ENCODE measurements at places on chromosomes 1 and 21.

DNA sequence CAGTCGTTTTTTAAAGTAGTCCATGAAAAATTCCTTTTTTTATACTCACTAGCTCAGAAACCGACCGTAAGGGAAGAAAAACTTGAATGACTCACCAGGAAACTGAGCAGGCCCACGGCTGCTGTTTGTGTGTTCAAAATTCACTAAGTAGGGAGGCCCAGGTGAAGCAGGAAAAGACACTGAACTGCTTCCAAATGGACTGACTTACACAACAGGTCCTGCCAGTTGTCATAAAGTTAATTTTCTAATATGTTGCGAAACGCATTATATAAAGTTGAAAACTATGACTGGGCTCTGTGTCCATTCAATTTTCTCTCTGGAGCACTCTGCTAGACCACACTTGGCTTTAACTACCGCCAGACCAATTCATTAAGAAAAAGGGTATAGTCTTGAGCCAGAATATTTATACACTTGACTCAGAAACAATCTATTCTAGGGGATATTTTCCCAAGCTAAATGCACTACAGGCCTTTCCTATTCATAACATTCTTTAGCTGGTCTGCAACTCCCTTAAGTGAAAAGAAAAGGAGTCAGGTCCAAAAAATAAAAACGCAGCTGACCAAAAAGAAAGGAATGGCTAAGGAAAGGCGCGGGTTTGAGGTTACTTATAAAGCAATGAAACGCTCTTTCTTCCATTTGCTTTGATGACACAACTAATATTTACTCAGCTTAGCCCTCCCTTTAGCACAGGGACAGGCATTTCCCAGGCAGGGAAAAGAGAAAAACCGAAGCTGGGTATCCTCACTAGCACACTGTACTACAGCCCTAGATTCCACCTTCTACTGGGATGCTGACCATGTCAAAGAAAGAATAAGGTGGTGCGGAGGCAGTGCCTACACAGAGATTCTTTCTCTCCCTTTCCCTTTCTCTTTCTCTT, 306.3 kb upstream of the ESRRG start:
- peak; percentile 8 for DNase-seq

DNA sequence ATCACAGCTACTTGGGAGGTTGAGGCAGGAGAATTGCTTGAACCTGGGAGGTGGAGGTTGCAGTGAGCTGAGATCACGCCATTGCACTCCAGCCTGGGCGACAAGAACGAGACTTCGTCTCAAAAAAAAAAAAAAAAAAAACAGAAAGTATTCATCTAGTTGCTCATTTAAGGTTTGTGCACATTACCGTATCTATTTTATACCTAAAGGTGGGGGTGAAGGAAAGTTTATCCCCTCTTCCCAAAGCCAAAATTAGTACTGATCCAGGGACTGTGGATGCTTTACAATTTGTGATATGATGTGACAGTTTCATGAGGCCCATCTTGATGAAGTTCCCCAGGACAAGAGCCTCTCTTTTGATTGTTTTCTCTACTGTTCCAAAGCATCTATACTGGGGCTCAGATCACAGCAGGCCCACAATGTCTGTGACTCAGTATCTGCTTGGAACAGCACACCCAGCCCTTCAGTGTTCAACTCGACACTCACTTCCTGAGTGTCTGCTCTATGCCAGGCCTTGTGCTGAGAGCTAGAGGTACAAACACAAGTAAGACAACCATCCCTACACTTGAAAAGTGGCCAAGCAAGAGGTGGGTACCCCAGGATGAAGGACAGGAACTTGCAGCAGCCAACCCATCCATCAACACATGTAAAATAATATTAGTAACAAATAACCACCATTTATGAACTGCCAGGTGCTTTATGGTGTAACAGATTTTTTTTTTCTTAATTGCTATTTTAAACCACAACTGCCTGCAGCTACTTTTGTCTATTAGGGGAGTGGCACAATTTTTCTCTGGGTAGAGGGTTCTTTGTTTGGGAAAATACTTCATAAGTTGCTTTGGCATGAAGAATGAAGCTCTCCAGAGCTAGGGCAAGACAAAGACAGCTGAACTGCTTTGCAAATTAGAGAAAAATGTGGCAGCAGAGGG, 29.0 kb upstream of the KHDRBS1 start:
- DNase-seq: no peak

GRCh38 chr1:39087435-39087834, 61.3 kb downstream of the NDUFS5 start:
- DNase-seq: no peak

DNA sequence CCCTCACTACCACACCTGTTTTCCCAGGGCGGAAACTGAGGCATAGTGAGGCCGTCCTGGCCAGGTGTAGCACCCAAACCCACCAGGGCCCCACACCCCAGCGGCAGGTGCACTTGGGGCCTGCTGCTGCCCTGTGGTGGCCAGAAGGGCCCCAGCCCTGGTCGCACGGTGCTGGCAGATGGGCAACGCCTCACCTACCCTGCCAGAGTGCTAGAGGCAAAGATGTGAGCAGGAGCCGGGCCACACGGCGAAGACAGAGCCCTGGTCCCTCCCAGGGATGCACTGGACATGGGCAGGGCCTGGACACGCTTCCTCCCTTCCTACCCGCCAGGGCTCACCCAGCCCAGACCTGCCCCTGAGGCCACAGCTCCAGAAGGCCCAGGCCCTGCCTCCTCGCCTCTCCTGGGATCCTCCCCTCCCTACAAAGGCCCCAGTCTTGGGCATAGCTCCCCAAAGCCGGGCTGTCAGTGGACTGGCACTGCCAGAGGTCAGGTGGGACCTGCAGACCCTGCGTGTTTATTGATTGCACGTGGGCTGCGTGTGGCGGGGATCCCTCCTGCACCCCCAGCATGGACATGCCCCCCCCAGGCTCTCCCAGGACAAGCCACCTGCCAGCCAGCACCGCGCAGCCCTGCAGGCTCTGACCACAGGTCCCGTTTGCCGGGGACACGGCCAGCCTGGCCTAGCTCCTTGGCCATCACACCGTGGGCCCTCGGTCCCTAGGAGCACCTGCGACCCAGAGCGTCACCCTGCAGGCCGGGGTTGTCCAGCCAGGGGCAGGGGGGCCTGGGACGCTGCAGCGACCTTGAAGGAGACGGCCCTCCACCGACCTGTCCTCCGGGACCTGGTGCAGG, 44.1 kb downstream of the MEGF6 start:
- DNase-seq: no peak

GRCh38 chr1:233627823-233628222, 13.9 kb downstream of the KCNK1 start:
- no peak for DNase-seq

DNA sequence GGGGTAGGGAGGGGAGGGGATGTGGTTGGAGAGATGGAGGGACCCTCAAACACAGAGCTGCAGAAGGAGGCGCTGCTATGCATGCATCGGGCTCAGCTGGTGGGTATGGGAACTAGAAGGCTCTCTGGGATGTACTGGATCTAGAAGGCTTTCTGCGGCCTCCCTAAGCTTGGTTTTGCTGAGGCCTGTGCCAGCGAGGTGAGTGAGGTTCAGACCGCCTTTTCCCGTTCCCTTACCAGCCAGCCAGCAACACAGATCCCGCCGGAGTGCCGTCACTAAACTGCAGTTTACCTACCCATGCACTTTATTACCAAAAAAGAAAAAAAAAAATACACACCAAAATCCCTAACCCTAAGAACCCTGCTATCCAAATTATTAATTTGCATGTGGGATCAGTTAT, 180.2 kb downstream of the PRDM16 start:
- DNase-seq: no peak

GRCh38 chr1:51960262-51960661, 30.2 kb downstream of the RAB3B start:
- DNase-seq: no peak

DNA sequence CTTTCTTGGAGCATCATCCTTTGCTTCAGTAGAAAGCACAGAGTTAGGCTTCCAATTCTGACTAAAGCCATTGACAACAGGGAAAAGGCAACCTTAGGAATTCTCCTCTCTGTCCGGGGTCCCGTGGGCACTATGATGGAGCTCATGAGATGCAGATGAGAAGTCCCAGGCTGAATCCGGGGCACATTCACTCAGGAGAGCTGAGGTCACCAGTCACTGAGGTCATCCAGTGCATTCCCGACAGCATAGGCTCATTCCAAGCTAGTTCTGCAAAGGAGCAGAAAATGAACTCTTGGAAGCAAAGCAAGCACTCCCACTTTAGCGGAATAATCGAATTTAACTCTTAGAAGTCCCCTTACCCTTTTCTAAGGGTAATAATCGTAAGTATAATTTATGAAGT, 6.8 kb downstream of the CR1 start:
- no peak for DNase-seq

- DNase-seq: no peak
Observed at GRCh38 chr1:206456577-206457370, 13.5 kb upstream of the IKBKE start.
